ENCODE measurements at places on chromosomes 6 and 20.

DNA sequence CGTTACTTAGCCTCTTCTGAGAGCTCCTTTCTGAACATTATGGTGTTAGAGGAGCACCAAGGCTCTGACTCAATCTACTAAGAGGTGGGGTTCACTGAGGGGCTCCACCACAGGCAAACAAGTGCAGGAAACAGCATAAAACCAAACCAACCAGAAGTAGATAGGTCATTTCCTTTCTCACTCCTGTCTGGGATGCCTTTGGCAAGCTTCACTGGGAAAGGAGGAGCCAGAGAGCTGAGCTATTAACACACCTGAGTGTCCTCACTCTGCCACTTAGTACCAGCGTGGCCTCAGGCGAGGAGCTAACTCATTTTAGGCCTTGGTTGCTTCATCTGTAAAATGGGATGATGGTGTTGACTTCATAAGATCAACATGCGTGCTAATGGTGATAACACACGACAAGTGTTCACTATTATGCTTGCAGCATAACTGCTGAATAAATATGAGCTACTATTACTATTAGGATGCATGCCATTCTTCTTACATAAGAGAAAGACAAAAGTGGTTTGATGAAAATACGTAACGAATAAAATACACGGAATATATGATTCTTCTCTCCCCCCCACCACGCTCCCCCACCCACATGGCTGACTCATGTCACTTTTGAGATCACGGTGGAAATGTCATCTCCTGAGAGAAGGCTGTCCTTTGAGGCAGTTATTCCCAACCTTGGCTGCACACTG is 185.4 kb downstream of the BCAS1 start:
- DNase-seq, result no peak

DNA sequence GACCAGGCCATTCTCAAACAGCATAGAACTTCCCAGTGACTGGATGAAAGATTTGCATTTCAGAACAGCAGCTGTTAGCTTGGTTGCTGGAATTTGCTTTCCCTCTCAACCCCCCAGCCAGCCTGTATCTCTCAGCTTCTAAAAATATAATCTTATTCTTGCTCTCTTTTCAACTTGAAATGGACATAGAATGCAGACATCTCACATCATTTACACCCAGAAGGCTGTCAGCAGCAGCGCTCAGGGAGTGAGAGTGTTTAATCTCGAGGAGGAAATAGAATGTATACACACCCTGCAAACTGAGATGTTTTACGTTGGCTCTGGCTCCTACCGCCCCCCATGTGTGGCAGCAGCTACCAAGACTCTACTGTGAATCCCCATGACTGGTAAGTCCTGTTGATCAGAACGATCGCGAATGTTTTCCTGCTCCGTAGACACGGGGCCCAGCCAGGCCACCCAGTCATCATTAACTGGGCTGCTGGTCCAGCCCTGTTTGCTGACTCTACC is 163.4 kb upstream of the SLC24A3 start:
- DNase-seq, result no peak

GRCh38 chr6:91786474-91787184 is 1199.8 kb upstream of the MAP3K7 start:
- no peak for DNase-seq

DNA sequence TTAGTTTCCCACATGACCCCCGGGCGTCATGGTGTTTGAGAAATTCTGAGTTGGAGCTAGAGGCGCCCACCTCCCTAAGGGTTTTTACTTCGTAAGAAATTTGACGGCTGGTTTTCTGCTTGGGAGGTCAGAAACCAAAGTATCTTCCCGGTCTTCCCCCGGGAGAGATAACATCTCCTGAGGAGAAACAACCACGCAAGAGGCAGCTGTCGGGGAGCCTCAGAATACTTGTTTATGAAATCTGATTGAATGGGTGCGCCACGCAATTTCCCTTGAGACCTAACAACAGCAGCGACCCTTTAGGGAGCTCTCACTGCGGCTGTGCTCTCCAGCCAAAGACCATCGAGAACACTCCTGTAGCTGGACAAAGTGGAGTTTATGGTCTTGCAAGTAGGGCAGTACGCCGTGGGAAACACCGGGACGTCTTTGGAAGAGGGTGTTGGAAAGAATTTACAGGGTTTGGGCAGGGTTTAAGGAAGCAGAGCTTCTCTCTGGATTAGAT is 608 bp upstream of the EIF2S2 start:
- peak; percentile 80 for DNase-seq

DNA sequence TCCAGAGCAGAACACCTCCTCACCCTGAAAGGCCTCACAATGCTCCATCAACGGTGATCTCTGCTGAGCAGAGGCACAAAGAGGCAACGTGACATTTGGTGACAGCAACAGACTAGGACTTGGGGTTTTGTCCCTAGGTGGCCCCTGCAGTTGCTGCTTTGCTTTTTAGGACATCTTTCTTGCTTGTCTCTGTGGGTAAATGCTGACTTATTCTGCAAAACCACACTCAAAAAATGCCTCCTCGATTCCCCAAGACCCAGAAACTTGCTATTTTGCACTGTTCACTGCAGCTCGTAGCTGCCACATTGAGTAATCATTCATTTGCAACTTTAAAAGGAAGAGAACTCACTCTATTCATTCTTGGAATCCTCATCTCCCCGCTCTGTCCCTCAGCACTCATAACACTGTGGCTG is 209.9 kb downstream of the LY86 start:
- DNase-seq, result no peak

- DNase-seq, result no peak
Observed at GRCh38 chr20:34506480-34506879, 9.7 kb upstream of the DYNLRB1 start.

DNA sequence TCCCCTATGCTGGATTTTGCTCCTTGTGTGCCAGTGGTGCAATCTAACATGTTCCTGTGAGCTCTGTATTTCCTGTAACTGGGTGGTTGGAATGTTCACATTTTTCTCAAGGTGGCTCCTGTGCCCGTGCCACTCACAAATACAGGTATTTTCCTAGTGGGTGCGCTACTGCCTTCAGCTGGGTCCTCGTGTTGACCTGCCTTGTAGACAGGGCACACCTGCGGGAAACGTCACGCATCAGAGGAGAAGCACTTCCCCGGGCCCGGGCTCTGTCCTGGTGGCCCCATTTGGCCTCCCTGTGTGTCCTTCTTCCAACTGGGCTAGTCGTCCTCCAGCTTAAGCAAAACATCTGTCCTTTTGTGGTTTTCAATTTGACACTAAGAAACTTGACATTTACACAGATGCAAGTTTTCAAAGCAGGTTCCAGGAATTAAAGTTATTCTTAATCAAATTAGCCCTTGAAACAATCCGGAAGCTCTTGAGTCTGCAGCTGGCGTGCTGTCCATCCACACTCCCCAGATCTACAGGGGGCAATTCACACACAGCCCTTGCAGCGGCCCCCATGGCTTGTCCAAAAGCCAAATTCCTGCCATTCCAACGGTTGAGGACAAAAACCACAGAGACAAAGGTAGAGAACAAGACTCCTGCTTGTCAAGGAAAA is 275.1 kb downstream of the CDC5L start:
- DNase-seq, result no peak

DNA sequence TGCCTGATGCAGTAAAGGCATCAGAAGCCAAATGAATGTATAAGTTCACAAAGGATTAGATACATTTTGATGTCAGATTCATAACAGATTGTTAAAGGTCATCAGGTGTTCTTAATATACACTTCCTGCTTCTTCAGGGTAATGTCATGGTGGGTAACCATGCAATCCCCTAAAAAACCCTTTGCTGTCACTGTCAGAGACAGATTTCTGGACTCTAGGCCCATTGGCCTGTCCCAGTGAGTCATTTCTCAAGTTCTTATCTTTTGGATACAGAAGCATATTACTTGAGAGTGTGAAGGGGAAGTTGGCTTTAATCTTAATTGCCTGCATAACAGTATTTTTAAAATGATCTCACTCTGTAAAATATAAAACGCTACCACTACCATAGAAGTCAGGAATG is 895.6 kb upstream of the MAP3K7 start:
- no peak for DNase-seq

DNA sequence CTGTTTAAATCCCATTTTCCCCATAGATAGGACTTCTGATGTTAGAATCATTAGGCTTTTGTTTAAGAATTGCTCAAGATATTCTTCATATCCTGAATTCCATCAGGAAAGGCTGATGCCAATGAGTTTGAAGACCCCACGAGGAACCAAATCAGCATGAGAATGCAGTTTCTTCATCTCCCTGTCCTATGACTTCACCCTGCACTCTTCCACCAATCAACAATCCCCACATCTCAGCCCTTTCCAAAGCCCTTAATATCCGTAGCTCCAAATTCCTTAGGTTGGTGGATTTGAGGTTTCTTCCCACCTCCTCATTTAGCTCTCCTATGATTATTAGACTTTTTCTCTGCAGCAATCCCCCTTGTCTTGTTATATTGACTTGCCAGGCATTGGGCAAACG is 88.3 kb upstream of the PRND start:
- DNase-seq, result no peak

DNA sequence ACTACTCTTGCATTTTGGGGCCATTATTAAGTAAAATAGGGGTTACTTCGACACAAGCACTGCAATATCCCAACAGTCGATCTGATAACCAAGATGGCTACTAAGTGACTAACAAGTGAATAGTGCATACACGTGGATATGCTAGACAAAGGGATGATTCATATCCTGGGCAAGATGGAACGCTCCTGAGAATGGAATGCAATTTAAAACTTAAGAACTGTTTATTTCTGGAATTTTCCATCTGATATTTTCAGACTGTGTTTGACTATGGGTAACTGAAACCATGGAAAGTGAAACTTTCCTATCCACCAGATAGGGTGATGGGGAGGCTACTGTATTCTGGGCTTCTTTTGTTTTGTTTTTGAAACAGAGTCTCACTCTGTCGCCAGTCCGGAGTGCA is 66.5 kb downstream of the ILRUN start:
- no peak for DNase-seq

- peak; percentile 36 for DNase-seq
Observed at GRCh38 chr20:37615340-37616109, 78.3 kb upstream of the CTNNBL1 start.

- DNase-seq, result no peak
Observed at GRCh38 chr6:136840276-136841001, 18.0 kb downstream of the PEX7 start.
